ENCODE measurements at places on chromosomes 5 and 9.

GRCh38 chr9:133227242-133227860, 18.3 kb upstream of the OBP2B start:
- DNase-seq, result no peak

DNA sequence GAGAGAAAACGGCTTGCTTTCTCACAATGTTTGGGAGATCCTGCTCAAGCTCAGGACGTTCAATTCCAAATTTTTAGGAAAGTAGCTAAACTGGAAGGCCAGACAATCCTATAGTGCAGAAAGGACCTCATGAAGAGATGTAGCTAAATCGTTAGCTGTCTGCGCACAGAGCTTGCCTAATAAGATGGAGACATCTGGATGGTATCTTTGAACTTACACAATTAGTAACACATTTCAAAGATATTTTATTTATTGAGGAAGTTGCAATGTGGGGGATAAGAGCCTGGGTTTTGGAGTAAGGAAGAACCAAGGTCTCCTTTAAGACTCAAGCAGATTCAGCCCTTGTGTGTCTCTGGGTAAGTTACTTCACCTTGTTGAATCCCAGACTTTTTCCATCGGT, 28.6 kb upstream of the RAB14 start:
- DNase-seq, result no peak

DNA sequence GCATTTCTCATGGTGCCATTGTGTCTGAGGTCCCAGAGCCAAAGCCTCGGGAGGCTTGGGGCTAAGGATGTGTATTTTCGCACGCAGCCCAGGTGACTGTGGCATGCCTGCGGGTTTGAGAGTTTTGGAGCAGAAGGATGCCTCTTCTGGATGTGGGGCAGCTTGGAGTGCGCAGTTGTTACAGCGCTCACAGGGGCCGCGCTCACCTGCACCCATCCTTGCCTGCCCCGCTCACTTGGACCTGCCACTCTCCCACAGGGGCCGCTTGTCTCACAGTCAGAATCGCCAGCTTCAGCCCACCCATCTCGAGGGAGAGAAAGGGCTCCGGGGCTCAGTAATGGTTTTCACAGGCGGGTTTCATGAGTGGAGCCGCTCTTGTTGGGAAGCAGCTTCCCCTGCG, 132.9 kb downstream of the MVB12B start:
- DNase-seq, result no peak

GRCh38 chr5:54671111-54671531, 153.6 kb downstream of the SNX18 start:
- DNase-seq, result no peak

DNA sequence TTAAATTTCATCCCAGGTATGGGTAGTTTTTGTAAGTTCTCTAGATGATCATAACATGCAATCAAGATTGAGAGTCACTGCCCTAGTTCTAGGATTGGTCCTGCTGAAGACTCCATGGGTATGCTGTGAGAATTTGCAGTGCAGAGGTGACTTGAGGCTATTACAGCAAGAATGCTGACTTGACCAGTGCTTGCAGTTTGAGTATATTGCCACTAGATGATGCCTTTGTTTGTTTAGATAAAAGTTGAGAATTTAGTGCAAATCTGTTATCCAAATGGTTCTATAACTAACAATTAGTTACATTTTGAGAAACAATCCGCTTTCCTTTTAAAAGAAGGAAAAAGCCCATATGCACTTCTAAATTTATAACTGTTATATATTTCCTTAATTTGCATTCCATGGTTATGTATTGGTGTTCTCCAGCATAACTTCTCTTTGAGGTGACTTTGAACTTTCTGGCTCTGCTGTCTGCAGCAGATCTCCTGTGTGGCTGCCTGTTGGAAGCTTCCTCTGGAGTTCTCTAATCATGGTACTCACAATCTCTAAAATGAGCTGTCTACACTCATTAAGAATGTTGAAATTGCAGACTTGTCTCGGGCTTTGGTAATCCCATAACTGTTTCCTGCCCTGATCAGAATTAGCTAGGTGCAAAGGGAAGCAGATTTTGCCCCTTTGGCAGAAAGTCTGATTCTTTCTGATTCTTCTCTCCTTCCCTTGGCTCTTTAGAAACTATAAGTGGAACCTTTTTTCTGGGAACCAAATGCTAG, 24.9 kb downstream of the MELK start:
- no peak for DNase-seq

Data from cortex of kidney (tissue), 1 donor.